ENCODE measurements at places on chromosomes 2 and 18.
A peak's percentile ranks its signal among the peaks of the same experiment; 100 is the strongest.

- DNase-seq, result no peak
Measured at GRCh38 chr2:60351802-60352201, 201.7 kb downstream of the BCL11A start.

DNA sequence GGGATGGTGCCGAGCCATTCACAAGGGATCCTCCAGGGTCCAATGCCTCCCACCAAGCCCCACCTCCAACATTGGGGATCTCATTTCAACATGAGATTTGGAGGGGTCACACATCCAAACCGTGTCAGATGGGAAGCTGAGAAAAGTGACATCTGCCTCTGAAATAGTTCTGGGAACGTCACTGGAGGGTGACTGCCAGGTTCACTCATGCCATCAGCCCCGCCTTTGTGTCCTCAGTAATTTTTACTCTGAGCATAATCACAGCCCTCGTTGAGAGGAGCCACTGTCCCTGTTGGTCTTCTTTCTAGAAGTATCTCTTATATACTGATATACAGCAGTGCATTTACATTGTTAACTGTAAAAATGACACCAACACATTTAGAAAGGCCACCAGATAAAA is 67.4 kb downstream of the KLHL29 start:
- no peak for DNase-seq

GRCh38 chr2:207334301-207334623 is 168.5 kb upstream of the KLF7 start:
- no peak for DNase-seq

GRCh38 chr2:2520401-2520811 is 189.3 kb upstream of the MYT1L start:
- no peak for DNase-seq

GRCh38 chr2:430291-431040 is 142.6 kb upstream of the ALKAL2 start:
- peak; percentile 48 for DNase-seq

GRCh38 chr2:28268386-28268785 is 124.3 kb upstream of the FOSL2 start:
- DNase-seq, result no peak

DNA sequence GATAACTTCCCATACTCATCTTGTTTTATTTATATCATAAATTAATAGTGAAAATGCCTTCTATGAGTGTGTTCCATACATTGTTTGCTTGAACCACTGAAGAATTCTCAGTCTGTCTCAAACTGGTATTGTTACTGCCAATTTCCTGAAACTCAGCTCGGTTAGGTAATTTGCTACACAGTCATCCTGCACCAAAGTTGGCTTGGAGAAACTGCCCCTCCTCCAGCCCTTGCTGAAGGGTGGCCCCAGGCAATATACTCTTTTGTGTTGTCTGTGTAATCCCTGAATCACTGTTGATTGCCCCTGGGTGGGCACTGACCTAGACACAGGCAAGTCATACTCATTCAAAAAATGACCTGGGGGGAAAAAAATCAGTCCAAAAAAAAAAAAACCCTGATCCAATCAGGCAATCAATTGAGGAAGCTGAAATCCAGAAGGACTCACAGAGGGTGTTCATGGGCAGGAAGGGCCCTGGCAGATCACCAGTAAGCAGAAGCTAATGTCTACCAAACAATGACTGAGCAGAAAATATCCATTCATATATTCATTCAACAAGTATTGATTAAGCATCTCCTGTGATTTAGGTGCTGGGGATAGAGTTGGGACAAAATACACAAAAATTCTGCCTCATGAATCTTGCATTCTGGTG is 3.8 kb upstream of the SESTD1 start:
- DNase-seq, result no peak

- DNase-seq, result no peak
Measured at GRCh38 chr2:18980786-18981430, 377.5 kb downstream of the OSR1 start.

DNA sequence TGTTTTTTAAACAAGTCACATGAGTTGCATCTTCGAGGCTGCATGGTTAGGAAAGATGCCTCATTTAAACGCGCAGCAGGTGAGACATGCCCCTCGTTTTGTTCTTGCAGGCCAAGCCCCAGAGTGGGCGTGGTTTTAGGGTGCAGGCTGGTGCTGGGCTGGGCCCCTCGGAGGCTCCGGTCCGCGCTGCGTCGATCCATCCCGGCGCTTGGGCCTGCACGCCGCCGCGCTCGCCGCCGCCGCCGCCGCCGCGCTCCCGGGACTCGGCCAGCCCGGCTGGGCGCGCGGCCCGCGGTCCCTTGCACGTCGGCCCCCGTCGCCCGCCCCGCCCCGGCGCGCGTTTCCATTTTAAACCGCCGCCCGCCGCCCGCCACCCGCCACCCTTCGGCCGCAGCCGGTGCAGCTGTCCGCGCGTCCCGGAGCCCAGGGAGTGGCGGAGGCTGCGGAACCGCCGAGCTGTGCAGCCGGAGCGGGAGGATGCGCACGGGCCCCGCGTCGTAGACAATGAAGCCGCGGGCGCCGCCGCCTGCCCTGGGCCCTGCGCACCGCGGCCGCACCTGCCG is 175.5 kb downstream of the AGAP1 start:
- DNase-seq, result peak; percentile 82

DNA sequence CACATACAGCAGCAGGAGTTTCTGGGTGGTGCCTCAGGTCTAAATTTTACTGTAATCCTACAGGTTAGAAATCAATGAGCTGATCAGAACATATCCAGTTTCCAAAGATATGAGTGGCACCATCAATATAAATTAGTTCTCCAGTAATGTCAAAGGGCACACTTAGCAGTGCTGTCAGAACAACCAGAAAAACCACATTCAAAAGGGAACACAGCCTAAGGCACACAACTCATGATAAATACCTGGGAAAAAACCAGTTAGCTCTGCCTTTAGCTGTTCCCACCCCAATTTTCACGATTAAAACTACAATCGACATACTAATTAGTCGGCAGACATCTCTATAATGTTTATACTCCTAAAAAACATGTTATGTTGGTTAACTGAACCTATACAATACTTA is 31.5 kb downstream of the ATP8B1 start:
- DNase-seq, result no peak

GRCh38 chr2:238948765-238949641 is 101.1 kb downstream of the TWIST2 start:
- DNase-seq, result no peak

- DNase-seq, result no peak
Measured at GRCh38 chr2:201298462-201299052, 38.2 kb downstream of the CASP8 start.

DNA sequence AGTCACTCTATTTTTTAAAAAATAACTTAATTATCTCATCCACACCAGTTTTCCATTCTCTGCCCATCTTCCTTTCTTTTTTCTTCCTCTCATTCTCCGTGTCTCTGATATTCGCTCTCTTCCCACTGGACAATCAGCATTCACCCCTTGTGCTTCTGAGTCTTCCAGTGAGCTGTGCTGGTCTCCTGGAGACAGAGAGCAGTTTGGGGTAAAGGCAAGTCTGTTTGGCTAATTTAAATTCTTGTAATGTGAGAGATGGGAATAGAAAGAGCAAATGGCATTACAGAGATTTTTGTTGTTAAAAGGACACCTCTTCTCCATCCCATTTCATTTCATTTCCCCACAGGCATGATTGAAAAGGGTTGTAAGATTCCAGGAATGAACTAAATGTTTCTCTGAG is 107.5 kb downstream of the DTNA start:
- no peak for DNase-seq

DNA sequence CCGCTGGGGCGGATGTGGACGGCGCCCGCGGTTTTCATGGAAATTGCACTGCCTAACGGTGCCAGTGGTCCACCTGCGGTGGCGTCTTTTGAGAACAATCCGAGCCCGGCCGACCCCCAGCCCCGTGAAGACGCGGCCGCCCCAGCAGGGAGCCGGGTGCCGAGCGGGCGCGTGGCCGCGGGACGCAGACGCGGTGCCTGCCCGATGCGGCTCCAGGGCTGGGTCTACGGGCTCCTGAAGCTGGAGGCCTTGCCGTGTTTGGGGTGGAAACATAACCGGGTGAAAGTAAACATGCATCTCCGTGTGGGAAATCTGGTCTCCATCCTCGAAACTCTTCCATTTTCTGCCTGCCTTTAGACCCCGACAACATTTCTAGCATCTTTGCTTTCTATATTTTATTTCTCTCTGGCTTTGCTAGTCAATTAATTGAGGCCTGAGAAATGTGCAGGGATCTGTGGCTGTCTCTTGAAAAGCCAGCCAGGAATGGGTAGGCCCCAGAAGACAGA is 572 bp downstream of the INPP4A start:
- no peak for DNase-seq

DNA sequence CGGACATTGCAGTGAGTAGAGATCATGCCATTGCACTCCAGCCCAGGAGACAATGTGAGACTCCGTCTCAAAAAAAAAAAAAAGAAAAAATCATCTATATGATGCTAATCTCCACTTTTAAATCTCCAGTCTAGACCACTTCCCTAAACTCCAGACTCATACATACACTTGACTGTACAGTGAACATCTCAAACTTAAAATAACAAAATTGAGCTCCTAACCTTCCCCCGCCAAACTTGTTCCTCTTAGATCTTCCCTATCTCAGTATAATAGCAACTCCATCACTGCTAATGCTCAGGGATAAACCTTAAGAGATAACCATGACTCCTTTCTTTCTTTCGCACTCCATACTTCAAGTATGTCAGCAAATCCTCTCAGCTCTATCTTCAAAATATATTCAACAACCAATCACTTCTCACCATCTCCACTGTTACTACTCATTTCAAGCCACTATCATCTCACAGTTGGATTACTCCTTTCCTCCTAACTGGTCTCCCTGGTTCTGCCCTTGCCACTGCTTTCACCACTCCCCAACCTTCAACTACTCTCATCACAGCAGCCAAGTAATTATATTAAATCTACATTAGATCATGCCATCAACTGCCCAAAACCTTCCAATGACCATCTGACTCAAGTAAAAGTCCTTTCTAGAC is 12.0 kb downstream of the MEMO1 start:
- no peak for DNase-seq

DNA sequence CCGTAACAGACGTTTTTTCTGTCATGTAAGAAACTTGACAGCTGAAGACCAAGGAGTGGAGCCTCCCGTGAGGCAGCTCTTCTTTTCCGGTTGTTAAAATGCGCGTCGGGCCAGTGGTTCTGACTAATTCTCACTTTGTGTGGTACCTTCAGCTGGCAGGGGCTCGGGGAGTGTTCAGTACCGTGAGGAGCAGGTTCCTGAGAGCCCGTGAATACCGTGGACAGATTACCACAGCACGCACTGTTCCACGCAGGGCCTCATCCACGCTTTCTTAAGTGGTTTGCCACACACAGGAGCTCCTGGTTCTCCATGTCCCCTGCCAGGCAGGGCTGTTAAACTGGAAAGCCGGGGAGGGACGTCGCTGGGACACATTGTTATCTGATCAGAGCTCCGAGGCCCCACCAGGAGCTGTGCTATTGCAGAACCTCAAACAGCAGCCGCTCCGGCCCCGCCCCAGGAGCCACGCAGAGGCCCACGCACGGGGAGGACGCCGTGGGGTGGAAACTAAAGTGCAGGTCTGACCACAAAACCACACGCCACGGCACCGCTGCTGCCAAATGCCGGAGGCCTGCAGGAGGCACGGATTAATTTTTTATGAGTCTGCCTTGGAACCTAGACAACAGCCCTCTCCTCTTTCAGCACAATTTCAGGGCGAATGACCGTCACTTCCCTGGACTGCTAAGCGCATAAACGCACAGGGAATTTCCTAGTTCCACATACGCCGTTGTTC is 43.3 kb downstream of the NFATC1 start:
- no peak for DNase-seq

DNA sequence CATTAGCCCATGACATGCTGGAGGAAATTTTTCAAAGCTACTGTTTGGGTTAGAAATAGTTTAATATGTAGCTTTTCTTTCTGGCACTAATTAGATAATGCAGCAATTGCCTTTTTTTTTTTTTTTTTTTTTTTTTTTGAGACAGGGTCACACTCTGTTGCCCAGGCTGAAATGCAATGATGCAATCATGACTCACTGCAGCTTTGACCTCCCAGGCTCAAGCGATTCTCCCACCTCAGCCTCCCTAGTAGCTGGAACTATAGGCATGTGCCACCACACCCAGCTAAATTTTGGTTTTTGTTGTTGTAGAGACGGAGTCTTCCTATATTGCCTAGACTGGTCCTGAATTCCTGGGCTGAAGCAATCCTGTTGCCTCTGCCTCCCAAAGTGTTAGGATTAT is 136.2 kb downstream of the SP100 start:
- DNase-seq, result no peak

GRCh38 chr2:240819858-240820606 is at the start of gene KIF1A:
TSS of gene KIF1A (minus strand) at chr2:240820219. CDS start at chr2:240797752, 22,467 bp downstream.
- DNase-seq, result no peak

GRCh38 chr2:1505031-1505441 is 91.8 kb downstream of the TPO start:
- no peak for DNase-seq

- DNase-seq, result no peak
Measured at GRCh38 chr2:44295633-44296359, 20.5 kb downstream of the SLC3A1 start.

DNA sequence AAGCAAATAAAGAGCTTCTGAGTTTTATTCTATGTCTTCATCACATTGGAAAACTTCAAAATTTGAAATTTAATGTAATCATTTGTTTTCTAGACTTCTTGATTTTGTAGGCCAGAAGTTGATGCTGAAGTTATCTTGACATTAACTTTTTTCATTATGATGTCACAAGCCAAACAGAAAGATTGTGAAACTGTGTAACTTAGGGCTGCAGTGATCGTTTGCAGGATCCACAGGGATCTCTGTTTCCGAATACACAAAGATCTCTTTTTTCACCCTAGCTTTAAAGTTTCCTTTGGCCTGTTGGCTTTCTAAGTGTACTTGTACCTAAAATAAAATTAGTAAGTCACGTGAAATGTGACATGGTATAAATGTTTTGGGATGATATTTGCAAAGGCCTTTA is 594.9 kb upstream of the CDH2 start:
- DNase-seq, result no peak

DNA sequence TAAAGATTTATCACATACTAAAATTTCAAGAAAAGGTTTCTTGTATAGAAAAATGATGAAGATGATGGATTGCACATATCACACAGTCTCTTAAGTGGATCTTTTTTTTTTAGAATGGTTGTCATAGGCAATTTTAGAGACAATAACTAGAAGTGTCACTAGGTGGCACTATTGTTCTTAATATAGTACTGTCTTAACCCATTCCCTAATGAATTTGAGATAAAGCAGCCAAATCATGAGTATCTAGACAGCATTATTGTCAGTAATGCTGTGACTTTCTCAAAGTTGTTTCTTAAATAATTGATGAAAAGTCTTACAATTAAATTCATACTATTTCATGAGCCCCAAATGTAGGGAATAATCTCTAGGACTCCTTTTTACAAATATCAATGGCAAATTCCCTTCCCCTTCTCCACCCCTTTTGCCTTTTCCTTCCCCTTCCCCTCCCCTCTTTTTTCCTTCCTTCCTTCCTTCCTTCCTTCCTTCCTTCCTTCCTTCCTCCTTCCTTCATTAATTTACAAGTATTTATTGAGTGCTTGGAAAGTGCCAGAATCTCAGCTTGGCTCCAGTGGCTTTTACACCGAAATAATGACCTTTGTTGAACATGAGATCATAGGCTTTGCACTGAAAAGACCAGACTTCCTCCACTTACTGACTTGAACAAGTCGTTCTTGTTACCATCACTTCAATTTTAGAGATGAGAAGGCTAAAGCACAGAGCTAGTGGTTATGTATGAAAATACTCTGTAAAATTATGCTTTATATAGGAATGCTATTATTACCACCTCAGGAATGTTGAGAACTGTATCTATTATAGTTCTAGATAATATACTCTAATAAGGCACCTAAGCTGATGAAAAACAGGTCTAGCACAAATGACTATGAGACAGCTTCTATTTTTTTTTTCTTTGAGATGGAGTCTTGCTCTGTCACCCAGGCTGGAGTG is 19.8 kb downstream of the MYL12B start:
- no peak for DNase-seq

- DNase-seq, result no peak
Measured at GRCh38 chr18:11468617-11469016, 140.8 kb upstream of the SLC35G4 start.
